DND-41 (cell line): ENCODE measurements at places on chromosomes 6 and 20.

GRCh38 chr6:70860045-70860444, 96.8 kb downstream of the B3GAT2 start:
- no peak for DNase-seq

GRCh38 chr6:43733471-43734293, 36.3 kb upstream of the VEGFA start:
- DNase-seq, result no peak

GRCh38 chr20:21465799-21466198, 48.1 kb downstream of the NKX2-2 start:
- no peak for DNase-seq

DNA sequence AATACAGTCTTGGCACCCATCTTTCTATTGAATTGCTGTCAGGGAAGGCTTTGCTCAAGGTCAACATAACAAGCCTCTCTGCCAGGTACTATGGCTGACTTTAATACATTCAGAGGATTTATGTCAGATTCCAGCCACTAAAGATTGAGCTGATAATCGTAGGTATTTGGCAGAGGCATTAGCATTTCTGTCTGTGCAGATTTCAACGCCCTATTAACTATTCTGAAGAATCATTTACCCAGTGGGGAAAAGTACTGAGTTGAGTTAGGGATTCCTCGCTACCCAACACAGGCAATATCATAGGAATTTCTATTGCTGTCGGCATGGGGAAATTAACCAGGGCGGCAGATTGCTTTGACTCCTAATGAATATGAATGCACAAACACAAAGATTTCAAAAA, 233.7 kb upstream of the SPTLC3 start:
- no peak for DNase-seq

DNA sequence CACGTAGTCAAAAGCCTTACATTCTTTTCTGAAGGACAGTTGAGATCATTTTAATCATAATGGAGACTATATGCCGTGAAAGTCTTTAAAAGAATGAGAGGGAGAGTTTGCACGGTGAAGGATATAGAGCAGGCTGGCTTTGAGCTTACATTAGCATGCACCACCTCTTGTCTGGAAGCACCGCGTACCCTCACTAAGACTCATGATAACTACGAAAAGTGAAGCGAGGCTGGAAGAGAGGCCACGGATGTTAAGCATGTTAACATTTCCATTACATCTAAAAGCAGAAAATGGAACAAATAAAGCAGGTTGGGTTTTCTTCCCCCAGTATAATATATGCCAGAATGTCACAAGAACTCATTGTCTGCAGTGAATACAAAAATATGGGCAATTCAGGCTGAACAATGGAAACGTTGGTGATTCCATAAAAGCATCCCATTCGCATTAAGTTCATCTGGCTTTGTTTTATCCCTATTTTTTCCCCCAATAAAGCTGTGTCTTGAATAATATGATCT, 40.6 kb upstream of the NKX2-2 start:
- DNase-seq, result no peak

GRCh38 chr6:48186746-48187145, 75.7 kb upstream of the PTCHD4 start:
- no peak for DNase-seq

GRCh38 chr6:21836772-21837425, 243.3 kb downstream of the SOX4 start:
- no peak for DNase-seq

GRCh38 chr20:32249030-32249738, 28.3 kb upstream of the KIF3B start:
- DNase-seq, result no peak

DNA sequence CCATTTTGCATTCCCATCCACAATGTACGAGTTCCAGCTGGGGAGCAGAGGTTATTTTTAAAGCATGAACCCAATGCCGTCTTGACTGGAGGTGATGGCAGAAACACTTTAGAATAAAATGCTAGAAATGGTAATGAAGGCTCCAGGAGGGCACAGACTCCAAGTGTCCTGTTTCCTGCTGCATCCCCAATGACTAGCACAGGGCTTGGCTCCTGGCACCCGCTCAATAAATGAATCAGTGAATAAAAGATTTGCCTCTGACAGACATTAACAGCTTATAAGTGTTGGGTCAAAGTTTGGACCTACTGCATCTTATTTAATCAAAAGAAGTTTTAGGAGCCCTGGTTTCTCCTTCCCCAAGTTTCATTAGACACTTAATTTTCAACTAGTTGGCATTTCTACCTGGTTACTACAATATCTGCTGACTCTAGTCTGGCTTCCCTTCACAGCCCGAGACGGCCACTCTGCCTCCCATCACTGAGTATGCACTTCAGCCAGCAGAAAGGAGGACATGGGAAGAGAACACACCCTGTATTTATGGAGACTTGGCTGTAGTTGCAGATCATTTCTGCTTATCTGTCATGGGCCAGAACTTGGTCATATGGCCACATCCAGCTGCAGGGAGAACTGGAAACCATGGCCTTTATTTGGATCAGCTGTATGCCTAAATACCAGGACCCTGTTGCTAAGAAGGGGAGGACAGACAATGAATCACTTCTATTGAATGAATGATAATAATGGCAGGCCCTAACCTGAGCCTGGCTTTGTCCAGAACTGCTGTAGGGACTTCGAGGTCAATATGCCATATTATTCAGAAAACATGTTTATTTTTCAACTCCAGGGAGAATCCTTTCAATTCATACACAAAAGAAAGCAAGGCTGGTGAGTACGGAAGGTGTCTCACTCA, 63.1 kb downstream of the TTI1 start:
- no peak for DNase-seq

DNA sequence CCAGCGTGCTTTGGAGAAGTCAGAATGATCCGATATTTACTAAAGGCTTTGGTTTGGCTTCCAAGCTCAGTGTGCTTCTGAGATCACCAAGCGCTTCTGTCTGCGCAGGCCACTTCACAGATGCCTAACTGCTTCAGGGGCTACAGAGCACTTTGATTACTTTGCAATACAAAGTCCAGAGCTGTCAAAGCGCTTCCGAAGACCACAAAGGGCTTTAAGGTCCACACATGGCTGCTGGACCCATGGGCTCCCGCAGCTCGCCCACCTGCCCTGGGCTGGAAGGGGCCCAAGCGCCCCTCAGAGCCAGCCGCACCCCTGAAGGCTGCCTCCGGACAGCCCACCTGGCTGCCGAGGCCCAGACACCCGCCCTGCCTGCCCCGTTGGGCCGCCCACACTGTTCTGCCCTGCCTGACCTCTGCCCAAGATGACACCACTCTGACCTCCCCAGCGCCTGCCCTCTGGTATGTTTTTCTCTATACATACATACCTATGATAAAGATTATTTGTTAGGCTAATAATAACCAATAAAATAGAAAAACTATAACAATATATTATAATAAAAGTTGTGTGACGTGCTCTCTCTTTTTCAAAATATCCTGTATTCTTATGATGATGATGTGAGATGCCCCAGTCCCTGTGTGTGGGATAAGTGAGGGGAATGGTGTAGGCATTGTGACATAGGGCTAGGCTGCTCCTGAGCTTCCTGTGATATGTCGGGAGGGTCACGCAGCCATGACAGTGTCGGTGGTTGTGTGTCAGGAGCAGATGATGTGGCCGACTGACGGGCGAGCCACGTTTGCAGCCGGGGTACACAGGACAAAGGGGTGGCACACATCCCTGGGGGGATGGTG, 22.6 kb downstream of the DYNLT1 start:
- no peak for DNase-seq

GRCh38 chr6:39344821-39345280, 22.3 kb upstream of the KCNK16 start:
- DNase-seq, result no peak

GRCh38 chr6:125968493-125968892, 11.9 kb downstream of the HINT3 start:
- DNase-seq, result no peak

- DNase-seq, result no peak
Measured at GRCh38 chr6:156809034-156809433, 31.9 kb downstream of the ARID1B start.

- DNase-seq, result no peak
Measured at GRCh38 chr6:113457198-113457597, 399.9 kb upstream of the MARCKS start.

DNA sequence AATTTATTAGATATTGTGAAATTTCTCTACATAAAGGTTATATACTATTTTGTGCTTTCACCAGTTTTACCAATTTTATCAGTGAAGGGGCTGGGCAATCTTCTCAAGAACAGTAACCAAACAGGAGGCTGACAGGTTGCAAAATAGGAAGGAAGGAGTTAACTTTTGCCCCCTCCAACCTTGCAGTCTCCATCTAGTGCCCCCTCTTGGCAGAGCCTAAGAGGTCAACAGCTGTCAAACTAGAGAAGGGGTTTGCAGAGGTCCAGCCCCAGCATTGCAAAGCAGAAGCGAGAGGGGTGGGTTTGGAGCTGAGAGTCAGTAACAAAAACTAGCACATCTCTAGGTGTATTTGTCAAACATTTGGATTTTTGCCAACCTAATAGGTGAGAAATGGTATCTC, 391.0 kb downstream of the CDC5L start:
- no peak for DNase-seq

GRCh38 chr6:3749067-3749841, 2.3 kb downstream of the PXDC1 start:
- DNase-seq, result no peak

DNA sequence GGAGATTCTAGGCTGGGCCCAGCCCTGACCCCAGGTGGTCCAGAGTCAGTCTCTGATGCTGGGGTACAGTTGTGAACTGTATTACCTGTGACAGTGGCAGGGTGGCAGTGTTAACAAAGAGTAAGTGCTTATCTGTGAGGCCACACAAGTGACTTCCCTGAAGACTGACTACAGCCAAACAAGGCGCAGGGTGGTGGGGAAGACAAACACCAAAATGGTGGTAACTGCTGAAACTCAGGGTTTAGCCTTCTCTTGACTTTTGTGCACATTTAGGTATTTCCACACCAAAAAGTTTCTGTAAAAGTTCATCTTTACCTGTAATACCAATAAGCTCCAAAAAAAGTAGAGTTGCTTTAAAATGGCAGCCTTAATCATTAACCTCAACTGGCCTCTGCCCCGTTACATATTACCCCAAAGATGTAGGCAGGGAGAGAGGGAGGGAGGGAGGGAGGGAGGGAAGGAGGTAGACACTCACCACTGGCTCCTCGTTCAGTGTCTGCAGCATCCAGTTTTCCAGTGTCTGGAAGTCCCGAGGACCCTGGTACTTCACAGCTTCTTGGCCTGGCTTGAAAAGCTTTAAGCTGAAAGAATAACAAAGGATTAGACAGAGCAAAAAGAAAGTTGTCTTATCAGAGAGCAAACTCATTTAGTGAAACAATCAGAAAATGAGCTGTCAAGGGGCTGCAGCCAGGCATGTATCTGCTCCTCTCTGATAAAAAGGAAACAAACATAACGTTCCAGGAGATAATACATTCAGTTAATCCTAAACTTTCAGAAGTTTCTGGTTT, 11.3 kb downstream of the TXNDC5 start:
- DNase-seq, result no peak

- DNase-seq, result no peak
Measured at GRCh38 chr6:38588631-38589366, 50.9 kb downstream of the BTBD9 start.

GRCh38 chr6:100454551-100455229, 10.0 kb downstream of the SIM1 start:
- no peak for DNase-seq

GRCh38 chr6:110537208-110538123, 61.1 kb upstream of the SLC22A16 start:
- no peak for DNase-seq

GRCh38 chr20:62595491-62595890, 46.8 kb upstream of the SLCO4A1 start:
- DNase-seq, result no peak
